ENCODE measurements at places on chromosomes 3 and 15.

DNA sequence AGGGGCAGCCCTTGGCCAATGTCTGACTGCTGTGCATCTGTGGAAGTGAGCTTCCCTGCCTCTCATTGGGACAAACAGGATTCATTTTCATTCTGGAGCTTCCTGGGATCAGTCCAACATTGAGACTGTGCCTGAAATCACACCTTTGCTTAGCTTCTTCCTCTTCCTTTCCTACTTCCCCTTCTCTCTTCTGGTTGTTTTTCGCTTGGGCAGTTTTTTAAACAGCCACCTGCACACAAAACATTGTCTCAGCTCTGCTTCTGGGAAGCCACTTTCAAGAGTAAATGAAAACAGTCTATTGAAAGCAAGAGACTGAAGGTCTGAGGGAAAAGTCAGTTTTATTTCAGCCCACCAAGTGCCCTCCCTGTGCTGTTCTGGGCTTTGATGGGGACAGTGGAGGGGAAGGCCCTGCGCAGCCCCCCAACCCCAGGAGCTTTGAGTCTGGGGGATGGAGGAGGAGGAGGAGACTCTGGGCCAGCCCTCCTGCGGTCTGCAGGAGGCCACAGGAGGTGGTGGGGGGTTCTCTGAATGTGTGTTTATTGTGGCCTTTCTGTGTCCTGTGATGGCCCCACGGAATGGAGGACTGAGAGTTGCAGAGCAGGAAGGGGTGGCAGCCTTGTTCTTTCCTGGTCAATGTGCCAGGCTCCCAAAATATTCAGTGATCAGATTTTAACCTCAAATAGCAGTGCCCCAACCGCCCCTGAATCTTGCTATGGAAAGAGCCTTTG is 7.8 kb upstream of the ISLR2 start:
- no peak overlapping the region for H3K27ac ChIP-seq
- H3K27me3 ChIP-seq, result peaks cover 9% of the 10 kb centered on the region
- H3K4me1 ChIP-seq, result peaks cover under 1% of the 10 kb centered on the region
- H3K4me3 ChIP-seq, result no peak overlapping the region
- H3K36me3 ChIP-seq, result no peaks in the 10 kb centered on the region

GRCh38 chr3:152159328-152159727 is 109.4 kb upstream of the MBNL1 start:
- H3K4me1 ChIP-seq, result no peaks in the 10 kb centered on the region
- H3K36me3 ChIP-seq, result no peaks in the 10 kb centered on the region
- H3K4me3 ChIP-seq, result no peak overlapping the region

GRCh38 chr3:112445839-112446238 is 53.4 kb downstream of the BTLA start:
- no peak overlapping the region for H3K27ac ChIP-seq
- no peaks in the 10 kb centered on the region for H3K4me1 ChIP-seq
- no peaks in the 10 kb centered on the region for H3K27me3 ChIP-seq
- H3K36me3 ChIP-seq, result no peaks in the 10 kb centered on the region
- H3K4me3 ChIP-seq, result no peak overlapping the region
- DNase-seq, result no peak

GRCh38 chr3:48155122-48155521 is 33.1 kb downstream of the CDC25A start:
- H3K27me3 ChIP-seq, result no peaks in the 10 kb centered on the region
- H3K36me3 ChIP-seq, result no peaks in the 10 kb centered on the region
- H3K27ac ChIP-seq, result no peak overlapping the region
- H3K4me1 ChIP-seq, result no peaks in the 10 kb centered on the region

GRCh38 chr15:95690631-95691340 is 639.7 kb upstream of the NR2F2 start:
- no peak for DNase-seq
- H3K4me3 ChIP-seq, result no peak overlapping the region
- no peaks in the 10 kb centered on the region for H3K4me1 ChIP-seq
- no peaks in the 10 kb centered on the region for H3K27me3 ChIP-seq
- no peaks in the 10 kb centered on the region for H3K36me3 ChIP-seq

GRCh38 chr3:161067335-161067734 is 37.8 kb downstream of the B3GALNT1 start:
- H3K4me1 ChIP-seq, result no peaks in the 10 kb centered on the region
- no peak overlapping the region for H3K27ac ChIP-seq
- no peaks in the 10 kb centered on the region for H3K27me3 ChIP-seq
- H3K4me3 ChIP-seq, result no peak overlapping the region

GRCh38 chr3:46312991-46313390 is 40.9 kb upstream of the CCR2 start:
- no peak overlapping the region for H3K4me3 ChIP-seq
- no peaks in the 10 kb centered on the region for H3K36me3 ChIP-seq
- no peaks in the 10 kb centered on the region for H3K27me3 ChIP-seq
- no peaks in the 10 kb centered on the region for H3K4me1 ChIP-seq
- H3K27ac ChIP-seq, result no peak overlapping the region

DNA sequence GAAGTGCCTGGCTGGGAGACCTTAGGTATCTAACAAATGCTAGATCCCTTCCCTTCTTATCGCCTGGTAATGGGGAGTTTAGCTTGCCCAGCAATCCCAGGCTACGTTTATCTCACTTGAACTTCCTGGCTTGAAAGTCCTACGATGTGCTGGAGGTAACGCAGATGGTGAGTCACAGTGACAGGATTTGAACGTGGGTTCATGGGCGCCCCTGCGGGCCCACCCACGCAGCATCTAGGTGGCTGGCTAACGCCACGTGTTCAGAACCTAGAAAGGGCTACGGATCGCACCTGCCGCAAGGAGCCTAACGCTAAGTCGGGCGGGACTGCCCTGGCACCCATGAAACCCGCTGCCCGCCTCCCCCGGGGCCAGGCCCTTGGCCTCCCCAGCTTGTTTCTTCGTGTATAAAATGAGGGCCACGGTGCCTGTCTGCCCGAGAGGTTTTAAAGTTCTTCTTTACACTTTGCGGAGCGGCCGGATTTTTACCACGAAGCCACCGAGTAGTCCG is 600 bp upstream of the USP3 start:
- H3K27me3 ChIP-seq, result no peaks in the 10 kb centered on the region
- H3K4me3 ChIP-seq, result peak overlapping the region; percentile 50
- DNase-seq, result peak; percentile 77
- H3K27ac ChIP-seq, result peak overlapping the region; percentile 100
- peaks cover 74% of the 10 kb centered on the region for H3K4me1 ChIP-seq

- H3K27me3 ChIP-seq, result no peaks in the 10 kb centered on the region
- H3K27ac ChIP-seq, result no peak overlapping the region
- no peaks in the 10 kb centered on the region for H3K4me1 ChIP-seq
- DNase-seq, result no peak
- H3K4me3 ChIP-seq, result no peak overlapping the region
- no peaks in the 10 kb centered on the region for H3K36me3 ChIP-seq
Observed at GRCh38 chr15:29612701-29613100, 209.6 kb downstream of the TJP1 start.

DNA sequence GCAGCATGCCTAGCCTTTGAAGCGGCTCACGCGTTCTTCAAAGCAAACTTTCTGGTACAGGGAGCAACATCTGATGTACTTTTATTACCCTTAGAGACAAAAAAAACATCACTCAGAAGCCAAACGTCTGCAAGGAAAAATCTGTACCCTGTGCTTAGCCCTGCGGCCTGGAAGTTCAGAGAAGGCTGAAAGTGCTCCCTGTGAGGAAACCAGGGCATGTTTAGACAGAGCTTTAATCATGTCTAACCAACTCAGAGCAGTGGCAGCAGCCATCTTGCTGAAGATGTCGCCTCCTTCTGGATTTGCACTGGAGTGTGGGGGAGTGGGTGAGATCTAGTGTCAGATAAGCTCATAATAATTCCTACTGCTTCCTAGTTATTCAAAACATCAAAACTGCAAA is 170.4 kb downstream of the P3H2 start:
- H3K4me3 ChIP-seq, result no peak overlapping the region
- no peak for DNase-seq
- no peak overlapping the region for H3K27ac ChIP-seq
- no peaks in the 10 kb centered on the region for H3K27me3 ChIP-seq
- no peaks in the 10 kb centered on the region for H3K4me1 ChIP-seq

DNA sequence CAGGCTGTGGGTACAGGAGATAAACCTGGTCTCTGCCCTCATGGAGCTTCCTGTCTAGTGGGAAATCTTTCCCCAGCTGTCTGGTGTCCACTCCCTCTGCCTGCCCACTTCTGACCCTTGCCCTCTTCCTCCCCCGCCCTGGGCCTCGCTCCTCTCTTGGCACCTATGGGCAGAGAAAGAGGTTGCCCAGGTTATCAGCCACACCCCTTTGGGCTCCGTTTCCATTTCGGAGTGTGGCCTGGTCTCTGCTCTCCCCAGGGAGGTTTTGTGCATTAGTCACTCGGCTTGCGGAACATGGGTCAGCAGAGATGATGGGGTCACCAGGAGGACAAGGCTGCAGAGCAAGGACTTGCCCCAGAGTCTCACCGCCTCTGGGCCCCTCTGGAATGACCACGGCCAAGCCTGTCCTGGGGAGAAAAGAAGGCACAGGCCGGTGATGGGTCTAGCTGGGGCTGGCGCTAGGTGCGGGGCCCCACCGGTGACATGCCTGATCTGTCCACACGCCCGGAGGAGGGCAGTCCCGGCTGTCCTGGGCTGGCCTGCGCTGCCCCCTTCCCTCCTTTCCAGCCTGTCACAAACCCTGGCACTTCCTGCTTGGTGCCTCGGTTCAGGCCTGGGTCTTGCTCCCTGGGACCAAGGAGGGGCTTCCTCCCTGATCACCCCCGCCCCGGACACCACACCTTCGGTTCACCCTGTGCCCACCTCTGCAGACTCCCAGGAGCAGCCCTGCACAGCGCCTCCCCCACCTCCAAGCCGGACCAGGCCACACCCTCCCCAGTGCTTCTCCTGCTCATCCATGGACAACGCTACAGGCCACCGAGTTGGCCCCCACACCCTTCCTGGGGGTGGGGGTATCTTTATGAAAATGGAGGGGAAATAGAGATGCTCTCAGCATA is 35.6 kb upstream of the MUC4 start:
- H3K27ac ChIP-seq, result no peak overlapping the region
- no peaks in the 10 kb centered on the region for H3K4me1 ChIP-seq
- H3K4me3 ChIP-seq, result no peak overlapping the region
- DNase-seq, result no peak

DNA sequence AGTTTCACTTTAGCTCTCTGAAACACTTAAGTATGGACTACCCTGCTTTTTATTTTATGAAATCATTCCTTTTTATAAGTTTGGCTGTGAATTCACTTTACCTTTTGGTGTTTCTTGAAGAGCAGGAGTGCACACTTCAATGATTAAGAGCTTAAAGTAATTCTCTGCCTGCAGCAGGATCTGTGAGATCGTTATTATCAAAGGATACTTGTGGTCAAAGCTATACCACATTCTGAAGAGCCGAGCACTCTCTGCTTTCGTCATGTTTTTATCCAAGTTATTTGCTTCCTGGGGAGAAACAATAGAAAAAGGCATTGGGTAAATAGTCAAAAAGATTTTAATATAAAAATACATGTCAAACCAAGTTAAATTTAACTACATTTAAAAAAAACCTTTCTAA is 243.7 kb downstream of the CHST2 start:
- H3K4me1 ChIP-seq, result no peaks in the 10 kb centered on the region
- H3K4me3 ChIP-seq, result no peak overlapping the region
- H3K36me3 ChIP-seq, result no peaks in the 10 kb centered on the region
- H3K27ac ChIP-seq, result no peak overlapping the region
- DNase-seq, result no peak

GRCh38 chr15:96460106-96460505 is 129.6 kb downstream of the NR2F2 start:
- H3K36me3 ChIP-seq, result no peaks in the 10 kb centered on the region
- H3K4me3 ChIP-seq, result no peak overlapping the region
- H3K27me3 ChIP-seq, result no peaks in the 10 kb centered on the region
- H3K4me1 ChIP-seq, result no peaks in the 10 kb centered on the region
- H3K27ac ChIP-seq, result no peak overlapping the region

DNA sequence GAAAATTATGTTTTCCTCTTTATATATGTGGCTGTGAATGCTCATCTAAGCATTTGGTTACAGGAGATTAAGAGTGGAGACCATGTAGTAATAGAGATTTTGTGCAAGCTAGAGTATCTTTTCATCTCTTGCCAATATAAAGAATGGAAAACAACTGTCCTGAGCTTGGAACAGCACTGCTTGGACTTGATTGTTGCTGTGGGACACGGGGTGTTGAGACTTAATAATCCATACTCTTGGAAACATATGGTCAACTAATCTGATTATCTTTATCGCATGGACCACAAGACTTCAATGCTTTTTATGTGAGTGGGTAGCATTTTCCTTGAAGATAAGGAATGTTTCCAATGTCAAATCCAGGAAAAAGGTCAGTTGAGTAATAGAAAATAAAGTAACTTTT is 806.3 kb downstream of the DIPK2A start:
- no peak overlapping the region for H3K4me3 ChIP-seq
- H3K27me3 ChIP-seq, result no peaks in the 10 kb centered on the region
- H3K36me3 ChIP-seq, result no peaks in the 10 kb centered on the region
- DNase-seq, result no peak
- no peak overlapping the region for H3K27ac ChIP-seq

DNA sequence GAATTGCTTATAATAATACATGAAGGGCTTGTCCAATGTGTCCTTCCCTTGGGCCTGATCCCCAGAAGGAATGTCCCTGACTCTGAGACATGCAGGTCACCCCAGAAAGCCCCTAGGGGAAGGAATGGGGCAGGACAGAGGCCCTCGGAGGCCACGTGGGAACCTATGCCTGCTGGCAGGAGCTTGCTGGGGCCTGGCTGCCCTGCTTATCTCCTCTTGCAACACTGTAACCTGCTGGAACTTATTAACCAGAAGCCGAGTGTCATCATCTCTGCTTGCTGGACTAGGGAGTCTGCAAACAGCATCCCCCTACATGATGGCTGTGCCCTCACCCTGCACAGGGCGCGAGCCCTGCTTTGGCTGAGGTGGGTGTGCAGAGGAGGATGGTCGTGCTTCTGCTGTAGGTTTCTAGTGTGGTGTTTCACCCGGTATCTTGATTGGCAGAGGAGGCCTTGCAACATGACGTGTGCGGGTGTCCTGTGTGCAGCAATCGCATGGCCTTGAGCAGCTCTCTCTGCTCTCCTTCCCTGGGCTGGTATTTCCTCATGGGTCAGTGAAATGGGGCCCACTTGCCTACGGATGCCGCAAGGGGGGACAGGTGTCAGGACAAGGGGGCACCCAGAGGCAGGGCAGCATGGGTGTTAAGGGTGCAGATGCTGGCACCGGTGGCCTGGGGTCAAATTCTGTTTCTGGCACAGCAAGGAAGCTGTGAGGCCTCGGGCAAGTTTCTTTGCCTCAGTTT is 5.0 kb downstream of the CHST13 start:
- no peak overlapping the region for H3K27ac ChIP-seq
- DNase-seq, result no peak

GRCh38 chr3:13718000-13718399 is 161.9 kb downstream of the WNT7A start:
- no peaks in the 10 kb centered on the region for H3K36me3 ChIP-seq
- no peak for DNase-seq

DNA sequence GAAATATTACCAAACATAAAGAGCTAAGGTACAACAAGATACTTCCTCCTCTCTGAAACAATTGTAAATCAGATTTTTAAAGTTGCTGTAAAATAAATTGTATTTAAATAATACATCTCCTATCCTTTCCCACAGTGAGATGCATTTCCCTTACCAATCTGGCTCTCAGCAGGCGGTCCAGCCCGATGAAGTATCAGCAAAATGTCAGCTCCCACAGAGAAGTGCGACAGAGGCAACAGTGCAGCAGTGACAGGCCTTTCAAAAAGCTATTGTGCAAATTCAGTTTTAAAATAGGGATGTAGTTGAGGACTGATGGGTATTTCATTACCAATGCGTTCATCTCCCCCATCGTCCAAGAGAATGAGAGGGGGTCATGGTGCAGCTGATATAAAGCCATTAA is 733.2 kb upstream of the GOLIM4 start:
- H3K4me1 ChIP-seq, result no peaks in the 10 kb centered on the region
- DNase-seq, result no peak
- no peaks in the 10 kb centered on the region for H3K36me3 ChIP-seq
- H3K4me3 ChIP-seq, result no peak overlapping the region
- H3K27ac ChIP-seq, result no peak overlapping the region
- H3K27me3 ChIP-seq, result no peaks in the 10 kb centered on the region

GRCh38 chr15:34837246-34838016 is 42.1 kb upstream of the ACTC1 start:
- DNase-seq, result no peak
- no peaks in the 10 kb centered on the region for H3K36me3 ChIP-seq
- no peaks in the 10 kb centered on the region for H3K27me3 ChIP-seq
- no peak overlapping the region for H3K4me3 ChIP-seq

Measured in effector memory CD4-positive, alpha-beta T cell (primary cell).